ENCODE measurements at places on chromosomes 5 and 9.
A peak's percentile ranks its signal among the peaks of the same experiment; 100 is the strongest.

DNA sequence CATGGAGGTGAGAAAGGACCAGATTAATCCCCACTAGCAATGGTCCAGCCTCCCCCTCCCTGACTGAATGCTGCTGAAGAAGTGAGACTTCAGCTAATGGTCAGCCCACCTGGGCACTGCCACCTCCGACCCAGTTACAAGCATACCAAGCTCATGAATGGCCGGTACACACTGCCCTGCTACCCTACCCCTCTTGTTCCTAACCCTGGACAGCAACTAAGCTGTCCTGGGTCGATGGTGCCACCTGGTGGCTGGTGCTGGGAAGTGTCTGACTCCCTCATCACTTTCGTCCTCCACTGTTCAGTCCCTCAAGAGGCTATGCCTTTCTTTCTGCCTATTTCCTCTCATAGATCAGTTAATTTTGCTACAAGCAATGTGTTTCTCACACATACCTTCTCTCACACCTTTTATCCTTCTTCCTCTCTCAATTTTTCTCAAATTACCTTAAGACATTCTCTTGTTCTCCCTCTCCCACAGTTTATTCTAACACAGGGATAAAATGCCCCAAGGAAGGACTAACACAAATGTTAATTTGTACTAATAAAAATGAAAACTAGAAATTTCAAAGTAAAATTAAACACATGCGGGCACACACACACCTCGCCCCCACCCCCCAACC is 42.4 kb downstream of the PAX5 start:
- DNase-seq: peak; percentile 24

DNA sequence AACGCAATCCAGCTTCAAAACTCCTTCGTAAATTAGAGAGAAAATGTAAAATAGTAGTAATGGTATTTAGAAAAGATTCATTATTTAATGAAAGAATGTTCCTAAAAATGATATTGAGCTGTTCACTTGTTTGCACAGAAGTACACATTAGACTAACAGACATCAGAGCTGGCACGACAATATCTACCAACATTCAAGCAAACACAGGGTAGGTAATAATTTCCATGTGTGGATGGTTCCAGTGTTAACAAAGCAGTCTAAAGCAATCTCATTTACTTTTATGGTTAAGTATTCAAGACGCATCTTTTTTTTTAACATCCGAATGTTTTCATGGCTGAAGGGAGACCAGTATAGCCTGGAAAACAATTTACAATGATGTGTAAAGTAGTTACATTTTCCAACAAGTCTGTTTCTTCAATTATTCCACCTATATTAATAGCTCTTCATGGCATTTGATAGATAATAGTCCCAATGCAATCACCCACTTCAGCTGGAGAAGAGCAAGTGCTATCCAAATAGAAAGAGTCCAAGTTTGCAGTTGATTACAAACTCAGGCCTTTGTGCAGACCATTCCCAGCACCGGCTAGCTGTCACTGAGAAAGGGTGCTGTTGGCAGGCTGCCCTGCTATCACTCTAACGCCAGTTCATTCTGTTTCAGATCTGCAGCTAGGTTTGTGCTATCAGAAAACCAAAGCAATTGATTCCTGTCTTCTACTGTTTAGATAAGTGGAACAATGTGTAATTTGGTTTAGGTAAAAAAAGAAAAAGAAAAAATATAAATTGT is 458.8 kb downstream of the DTWD2 start:
- no peak for DNase-seq

DNA sequence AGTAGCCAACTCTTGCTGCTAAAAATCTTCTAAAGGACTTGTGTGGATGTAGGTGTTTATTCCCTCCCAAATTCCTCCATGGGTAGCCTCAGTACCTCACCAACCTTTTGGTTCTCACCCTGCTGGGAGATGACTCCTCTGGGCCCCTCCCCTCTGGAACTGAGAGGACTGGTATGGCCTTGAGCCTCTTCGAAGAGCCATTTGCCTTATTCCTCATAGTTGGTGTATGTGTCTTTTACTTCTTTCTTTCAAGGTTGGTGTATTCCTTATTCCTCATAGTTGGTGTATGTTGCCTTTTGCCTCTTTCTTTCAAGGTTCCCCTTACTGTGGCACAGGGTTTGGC is 48.3 kb downstream of the GNAQ start:
- no peak for DNase-seq

DNA sequence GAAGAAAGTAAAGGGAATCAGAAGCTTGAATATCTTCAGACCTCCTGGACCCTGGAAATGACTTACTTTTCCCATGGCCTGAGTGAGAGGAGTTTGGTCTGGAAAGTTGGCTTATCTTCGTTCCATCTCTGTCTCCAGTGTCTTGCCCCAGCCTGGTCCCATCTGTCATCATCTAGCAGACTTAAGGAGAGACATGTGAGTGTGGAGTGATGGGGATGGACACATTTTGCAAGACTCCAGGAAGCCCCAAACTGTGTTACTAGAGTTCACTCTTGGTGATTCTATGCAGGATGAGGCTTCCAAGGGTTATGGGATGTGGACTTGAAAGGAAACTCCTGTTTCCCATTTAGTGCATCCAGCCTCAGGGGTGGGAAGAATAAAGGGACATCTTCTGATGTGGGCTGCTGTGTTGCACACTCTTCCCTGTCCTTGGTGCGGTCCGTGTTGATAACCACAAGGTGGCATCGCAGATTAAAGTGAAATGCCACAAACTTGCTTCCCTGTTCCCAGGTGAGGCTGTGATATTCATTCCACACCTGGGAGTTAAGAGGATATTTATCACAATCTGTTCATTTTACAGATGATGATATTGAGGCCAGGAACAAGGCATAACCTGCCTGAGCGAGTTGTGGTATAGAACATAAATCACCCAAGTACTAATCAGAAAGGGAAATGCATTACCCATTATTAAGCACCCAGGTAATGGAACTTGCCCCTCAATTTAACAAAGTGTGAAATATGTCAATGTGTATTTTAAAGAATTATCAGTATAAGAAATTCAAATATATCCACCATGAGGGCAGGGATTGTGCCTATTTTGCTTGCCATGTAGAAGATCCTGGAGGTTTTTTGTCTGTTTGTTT is 269.9 kb upstream of the PAPPA start:
- DNase-seq: peak; percentile 77

DNA sequence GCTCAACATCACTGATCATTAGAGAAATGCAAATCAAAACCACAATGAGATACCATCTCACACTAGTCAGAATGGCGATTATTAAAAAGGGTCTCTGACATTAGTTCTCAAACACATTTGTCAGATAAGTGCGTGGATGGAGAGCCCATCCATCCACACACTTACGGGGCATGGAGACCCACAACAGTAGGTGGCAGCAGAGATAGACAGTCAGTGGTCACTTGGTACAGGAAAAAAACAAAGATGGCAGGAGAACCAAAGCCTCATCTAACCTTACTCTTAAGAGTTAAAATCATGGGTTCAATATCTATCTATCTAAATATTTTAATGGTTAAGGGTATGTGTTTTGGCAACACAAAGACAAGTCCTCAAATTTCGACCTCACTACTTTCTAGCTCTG is 1378.7 kb upstream of the C9orf72 start:
- DNase-seq: peak; percentile 24

- no peak for DNase-seq
Observed at GRCh38 chr9:90112788-90113187, 508.0 kb downstream of the GADD45G start.

DNA sequence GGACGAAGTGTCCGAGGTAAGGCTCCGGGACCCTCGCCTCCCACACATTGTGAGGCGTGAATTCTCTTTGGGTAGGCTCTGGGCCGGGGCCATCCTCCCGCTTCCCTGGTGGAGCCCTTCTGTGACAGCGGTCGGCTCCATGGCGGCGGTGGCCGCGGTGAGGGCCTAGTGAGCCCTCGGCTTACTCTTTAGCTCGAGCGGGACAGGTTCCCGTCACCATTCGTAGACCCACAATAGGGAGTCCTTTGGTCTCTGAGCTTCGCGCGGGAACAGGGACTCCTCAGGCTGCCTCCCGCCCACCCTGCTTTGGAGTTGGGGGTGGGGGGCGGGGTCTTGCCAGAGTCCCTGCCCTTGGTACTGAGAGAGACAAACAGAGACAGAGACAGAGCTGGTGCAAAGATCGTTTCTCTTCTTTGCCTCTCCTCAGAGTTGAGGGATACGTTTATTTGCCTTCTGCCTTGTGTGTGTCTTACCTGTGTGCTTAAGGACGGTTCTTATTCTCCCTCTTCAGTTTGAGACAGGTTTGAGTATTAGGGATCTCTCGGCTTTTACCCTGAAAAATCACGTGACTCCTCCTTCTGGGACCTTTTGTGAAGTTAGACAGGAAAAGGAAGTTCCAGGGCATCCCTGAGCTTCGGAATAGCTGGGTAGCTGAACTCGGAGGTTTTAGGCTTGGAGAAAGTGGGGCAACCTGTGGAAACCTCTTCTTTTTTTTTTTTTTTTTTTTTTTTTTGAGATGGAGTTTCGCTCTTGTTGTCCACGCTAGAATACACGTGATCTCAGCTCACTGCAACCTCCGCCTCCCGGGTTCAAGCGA is 833 bp downstream of the ANKHD1 start:
- peak; percentile 39 for DNase-seq

DNA sequence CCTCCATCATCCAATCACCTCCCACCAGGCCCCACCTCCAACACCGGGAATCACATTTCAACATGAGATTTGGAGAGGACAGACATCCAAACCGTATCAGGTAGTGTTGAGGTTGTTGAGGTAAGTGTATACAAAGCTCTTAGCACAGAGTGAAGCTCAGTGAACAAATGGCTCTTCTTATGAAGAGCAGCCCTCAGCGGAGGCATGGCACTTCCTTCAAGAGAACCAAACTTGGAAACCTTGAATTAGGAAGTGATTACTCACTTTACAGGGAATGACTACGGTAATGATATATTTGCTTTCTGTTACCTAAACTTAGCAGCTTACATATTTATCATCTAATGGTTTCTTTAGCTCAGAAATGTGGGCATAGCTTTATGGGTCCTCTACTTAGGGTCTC is 92.8 kb downstream of the IQGAP2 start:
- no peak for DNase-seq

GRCh38 chr5:150209099-150209635 is 19.3 kb downstream of the SLC6A7 start:
- peak; percentile 23 for DNase-seq

GRCh38 chr5:173904151-173904550 is 16.0 kb downstream of the CPEB4 start:
- DNase-seq: no peak

GRCh38 chr9:125428060-125428901 is 166.7 kb downstream of the GAPVD1 start:
- peak; percentile 19 for DNase-seq

- DNase-seq: peak; percentile 78
Observed at GRCh38 chr9:21777701-21778100, 24.7 kb upstream of the MTAP start.
